ENCODE measurements at places on chromosomes 4 and X.

DNA sequence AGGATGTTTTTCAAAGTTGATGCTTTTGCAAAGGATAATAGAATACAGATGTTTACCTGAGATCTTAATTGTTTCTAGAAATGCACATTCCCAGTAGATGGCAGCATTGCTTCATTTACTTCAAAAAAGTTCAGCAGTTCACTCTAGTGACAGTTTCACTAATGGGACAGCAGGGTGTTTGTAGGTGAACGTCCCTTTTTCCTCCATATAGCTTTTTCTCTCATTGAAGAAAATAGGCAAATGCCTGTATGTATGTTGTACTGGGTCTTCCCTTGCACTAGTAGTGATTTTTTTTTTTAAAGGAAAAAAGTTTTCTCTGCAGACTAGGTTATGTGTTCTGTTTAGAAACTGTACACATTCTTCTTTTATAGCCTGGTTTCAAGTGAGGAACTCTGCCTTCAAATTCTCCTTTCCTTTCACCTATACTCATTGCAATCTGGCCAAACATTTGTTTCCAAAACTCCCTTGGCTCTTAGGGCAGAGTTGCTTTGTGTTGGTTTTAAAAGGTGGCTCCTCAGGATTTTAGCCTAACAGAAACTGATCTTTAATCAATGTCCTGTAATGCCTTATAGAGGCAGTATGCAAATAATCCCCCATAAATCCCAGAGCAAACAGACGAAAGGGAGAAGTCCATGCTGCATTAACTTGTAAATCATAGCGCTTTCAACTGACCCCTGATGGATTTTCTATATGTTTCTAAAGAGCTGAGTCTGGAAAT lies 86.3 kb downstream of the EGF start:
- no peak for DNase-seq

GRCh38 chrX:52271206-52271605 lies 86.5 kb downstream of the MAGED4 start:
- DNase-seq = no peak

DNA sequence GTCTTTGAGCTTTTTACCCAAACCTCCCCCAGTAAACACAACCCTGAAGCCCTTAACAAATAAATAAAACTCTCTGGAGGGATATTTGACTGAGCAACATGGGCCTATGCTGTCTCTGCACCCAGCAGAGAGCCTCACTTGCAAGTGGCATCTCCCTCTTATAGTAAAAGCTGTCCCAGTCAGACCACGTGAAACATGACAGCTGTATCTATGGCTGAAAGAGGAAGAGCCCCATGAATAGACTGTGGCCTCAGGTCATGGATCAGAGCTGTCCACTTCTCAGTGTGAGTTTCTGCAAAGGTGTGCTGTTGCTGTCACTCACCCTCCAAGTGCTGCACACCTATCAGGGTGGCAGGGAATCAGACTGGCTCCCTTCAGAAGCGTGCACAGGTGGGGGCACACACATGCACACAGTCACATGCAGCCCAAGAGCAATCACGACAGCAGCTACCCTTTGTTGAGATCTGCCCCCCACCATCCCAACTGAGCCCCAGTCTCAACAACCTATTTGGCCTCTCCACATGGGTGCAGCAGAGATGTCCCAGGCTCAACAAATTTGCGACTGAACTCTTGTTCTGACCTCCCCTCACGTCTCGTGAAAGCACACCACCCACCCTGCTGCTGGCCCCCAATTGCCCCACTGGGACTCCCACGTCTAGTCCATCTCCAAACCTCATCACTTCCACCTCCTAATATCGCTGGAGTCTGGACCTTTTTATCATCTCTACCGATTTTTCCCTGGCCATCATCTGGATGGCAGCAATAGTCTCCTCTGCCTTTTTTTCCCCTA lies 45.6 kb downstream of the NAT8L start:
- DNase-seq = no peak

GRCh38 chr4:8896506-8896905 lies 24.9 kb upstream of the HMX1 start:
- DNase-seq = no peak

DNA sequence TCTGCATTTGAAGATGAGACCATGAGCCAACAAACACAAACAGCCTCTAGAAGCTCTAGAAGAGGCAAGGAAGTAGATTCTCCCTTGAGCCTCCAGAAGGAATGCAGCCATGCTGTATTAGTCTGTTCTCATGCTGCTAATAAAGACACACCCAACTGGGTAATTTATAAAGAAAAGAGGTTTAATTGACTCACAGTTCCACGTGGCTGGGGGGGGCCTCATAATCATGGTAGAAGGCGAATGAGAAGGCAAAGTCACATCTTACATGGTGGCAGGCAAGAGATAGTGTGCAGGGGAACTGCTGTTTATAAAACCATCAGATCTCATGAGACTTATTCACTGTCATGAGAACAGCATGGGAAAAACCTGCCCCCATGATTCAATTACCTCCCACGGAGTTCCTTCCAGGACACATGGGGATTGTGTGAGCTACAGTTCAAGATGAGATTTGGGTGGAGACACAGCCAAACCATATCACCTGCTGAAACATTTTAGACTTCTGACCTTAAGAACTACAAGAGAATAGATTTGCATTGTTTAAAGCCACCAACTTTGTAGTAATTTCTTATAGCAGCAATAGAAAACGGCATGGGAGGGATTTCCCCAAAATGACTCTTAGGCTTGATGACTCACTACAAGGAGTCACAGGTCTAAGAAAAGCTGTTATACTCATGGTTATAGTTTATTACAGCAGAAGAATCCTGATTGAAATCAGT lies 284.4 kb upstream of the SFRP2 start:
- peak; percentile 15 for DNase-seq

- DNase-seq = no peak
These were observed 72.1 kb downstream of the GPR101 start for GRCh38 chrX:136961594-136962135.

DNA sequence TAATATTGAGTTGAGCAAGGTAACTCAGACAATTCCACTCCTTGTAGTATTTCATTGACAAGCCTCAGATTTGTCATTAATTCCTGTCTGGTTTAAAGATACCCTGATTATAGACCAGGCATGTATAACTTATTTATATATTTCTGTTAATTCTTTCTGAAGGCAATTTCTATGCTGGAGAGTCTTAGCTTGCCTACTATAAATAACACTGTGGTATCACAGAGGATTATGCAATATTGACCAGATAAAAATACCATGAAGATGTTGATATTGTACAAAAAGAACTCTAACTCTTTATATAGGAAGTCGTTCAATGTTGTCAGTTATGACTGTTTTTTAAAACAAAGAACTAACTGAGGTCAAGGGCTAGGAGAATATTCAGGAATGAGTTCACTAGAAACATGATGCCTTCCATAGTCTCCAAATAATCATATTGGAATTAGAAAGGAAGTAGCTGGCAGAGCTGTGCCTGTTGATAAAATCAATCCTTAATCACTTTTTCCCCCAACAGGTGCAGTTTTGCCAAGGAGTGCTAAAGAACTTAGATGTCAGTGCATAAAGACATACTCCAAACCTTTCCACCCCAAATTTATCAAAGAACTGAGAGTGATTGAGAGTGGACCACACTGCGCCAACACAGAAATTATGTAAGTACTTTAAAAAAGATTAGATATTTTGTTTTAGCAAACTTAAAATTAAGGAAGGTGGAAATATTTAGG lies 821 bp downstream of the CXCL8 start:
- DNase-seq = no peak

GRCh38 chr4:102850370-102850769 lies 18.4 kb upstream of the CISD2 start:
- no peak for DNase-seq

DNA sequence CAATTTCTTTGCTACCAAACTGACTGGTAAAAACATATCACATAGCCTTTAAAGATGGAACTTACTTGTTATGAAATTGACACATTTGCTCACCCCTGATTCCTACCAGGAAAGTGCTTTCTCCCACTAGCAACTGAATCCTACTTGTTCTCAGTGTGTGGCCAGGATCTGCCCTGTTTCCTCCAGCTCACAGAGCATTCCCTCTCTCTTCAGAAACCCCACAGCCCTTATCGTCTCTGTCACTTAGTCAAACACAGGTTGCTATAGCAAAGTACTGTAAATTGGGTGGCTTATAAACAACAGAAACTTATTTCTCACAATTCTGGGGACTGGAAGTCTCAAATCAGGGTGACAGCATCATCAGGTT lies 265.2 kb upstream of the BOD1L1 start:
- no peak for DNase-seq

GRCh38 chrX:22538580-22538979 lies 265.9 kb downstream of the CBLL2 start:
- no peak for DNase-seq

All from AG09319 (cell line).